Endothelial cell (in vitro differentiated cells): ENCODE measurements at places on chromosomes 6 and 20. TPM values are rescaled to one million over a fixed set of nuclear protein-coding genes. Genes with fewer than 3 reads are reported as not detected.

- DNase-seq = no peak
- H3K36me3 ChIP-seq = peaks cover 20% of the 10 kb centered on the region
- H3K27ac ChIP-seq = no peak overlapping the region
- H3K4me3 ChIP-seq = no peak overlapping the region
- no peaks in the 10 kb centered on the region for H3K27me3 ChIP-seq
- no peaks in the 10 kb centered on the region for H3K4me1 ChIP-seq
Observed at GRCh38 chr6:158256746-158257424, 55.4 kb upstream of the TULP4 start.

- H3K4me3 ChIP-seq = no peak overlapping the region
- DNase-seq = no peak
- H3K36me3 ChIP-seq = no peaks in the 10 kb centered on the region
- H3K27ac ChIP-seq = no peak overlapping the region
Observed at GRCh38 chr20:40254023-40254772, 434.8 kb downstream of the MAFB start.

DNA sequence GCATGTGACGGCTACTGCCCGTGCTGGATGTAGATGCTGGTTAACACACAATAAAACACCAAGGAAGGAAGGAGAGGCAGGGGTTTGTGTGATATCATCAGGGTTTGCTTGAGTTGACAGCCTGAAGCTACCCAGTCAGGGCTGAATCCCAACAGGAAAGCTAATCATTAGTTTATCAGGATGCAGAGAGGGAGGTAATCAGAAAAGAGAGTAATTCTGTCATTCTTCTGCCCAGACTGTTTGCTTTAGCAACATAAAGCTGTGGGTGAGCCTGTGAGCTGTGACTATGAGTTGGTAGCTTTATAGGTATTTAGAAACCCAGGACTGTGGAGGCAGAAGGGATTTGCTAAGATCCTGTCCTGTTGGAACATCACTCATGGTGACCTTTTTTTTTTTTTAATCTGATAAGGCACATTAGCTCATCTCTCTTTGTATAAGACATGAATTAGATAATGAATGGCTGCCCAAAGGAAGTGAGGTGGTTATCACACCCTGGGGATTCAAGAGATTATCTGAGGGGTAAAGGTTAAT is 79.3 kb downstream of the CAP2 start:
- H3K4me3 ChIP-seq = no peak overlapping the region
- DNase-seq = no peak
- H3K27me3 ChIP-seq = peaks cover 1% of the 10 kb centered on the region
- no peaks in the 10 kb centered on the region for H3K36me3 ChIP-seq
- no peak overlapping the region for H3K27ac ChIP-seq
- peaks cover 6% of the 10 kb centered on the region for H3K4me1 ChIP-seq

DNA sequence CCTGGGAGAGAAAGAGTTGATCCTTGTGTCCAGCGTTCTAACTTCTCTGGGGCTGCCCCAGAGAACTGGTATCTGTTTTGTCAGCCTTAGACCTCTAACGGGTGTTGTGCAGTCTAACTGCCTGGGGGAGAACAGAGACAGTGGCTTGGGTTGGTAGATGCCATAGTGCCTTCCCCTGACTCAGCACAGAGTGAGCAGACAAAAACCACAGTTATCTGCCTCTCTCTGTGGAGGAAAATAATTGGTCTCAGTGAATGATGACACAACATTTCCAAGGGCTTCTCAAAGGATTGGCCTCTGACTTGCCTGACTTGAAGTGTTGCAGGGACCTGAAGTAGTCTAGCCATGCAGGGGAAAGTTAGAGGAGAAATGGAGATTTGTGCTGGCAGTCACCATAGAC is 226.2 kb upstream of the MAN1A1 start:
- H3K4me3 ChIP-seq = no peak overlapping the region
- no peaks in the 10 kb centered on the region for H3K4me1 ChIP-seq
- no peaks in the 10 kb centered on the region for H3K36me3 ChIP-seq
- DNase-seq = no peak
- no peak overlapping the region for H3K27ac ChIP-seq
- no peaks in the 10 kb centered on the region for H3K27me3 ChIP-seq

DNA sequence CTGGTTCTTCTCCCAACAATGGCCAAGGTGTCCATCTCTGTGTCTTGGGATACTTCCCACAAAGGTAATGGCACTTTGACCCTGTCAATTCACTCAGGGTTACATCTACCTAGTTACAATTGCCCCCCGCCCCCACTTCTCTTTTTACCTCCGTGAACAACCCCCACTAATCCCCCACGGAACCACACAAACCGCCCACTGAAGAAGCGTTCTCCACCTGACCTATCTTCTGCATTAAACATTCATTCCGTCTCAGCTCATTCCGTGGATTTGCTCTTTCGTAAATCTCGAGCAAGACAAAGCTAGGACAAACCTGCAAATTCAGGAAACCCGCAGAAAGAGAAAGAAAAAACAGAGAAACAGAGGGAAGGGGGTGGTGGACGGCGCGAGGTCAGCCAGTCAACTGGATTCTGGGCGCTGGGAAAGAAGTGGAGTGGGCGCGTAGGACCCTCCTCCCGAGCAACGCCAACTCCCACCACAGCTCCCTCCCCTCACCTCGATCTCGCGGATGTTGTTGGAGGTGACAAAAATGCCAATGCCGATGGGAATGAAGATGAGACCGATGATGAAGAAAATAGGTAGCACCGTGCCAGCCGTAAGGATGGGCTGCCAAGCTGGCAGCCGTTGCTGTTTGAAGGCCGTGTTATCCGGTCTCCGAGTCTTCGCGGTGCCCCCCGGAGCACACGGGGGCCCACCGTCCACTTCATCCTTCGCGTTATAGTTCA is 523 bp downstream of the TMEM30A start:
- no peak overlapping the region for H3K4me3 ChIP-seq
- H3K27ac ChIP-seq = no peak overlapping the region
- peaks cover 20% of the 10 kb centered on the region for H3K4me1 ChIP-seq
- peak; percentile 56 for DNase-seq

DNA sequence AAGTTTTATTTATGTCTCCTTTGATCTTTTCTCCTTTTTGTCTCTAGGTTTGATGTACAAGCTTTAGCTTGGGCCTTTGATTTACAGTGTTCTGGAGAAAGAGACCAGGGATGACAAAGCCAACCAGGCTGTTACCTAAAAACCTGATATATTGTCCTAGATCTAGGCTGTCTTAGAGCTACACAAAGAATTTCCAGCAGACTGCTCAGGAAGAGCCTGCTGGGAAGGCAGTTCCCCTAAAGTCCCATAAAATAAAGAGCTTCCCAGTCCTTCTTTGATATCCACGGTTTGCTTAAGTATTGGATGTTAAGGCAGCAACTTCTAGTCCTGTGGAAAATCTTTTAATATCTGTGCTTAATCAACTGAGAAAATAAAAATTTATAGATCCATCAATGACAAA is 70.5 kb downstream of the SHLD1 start:
- peaks cover 3% of the 10 kb centered on the region for H3K4me1 ChIP-seq
- no peaks in the 10 kb centered on the region for H3K36me3 ChIP-seq
- no peak for DNase-seq
- H3K27me3 ChIP-seq = peaks cover 3% of the 10 kb centered on the region

GRCh38 chr6:134619077-134619476 is 301.2 kb upstream of the SGK1 start:
- no peak overlapping the region for H3K27ac ChIP-seq
- DNase-seq = no peak
- H3K27me3 ChIP-seq = peaks cover 4% of the 10 kb centered on the region
- no peaks in the 10 kb centered on the region for H3K36me3 ChIP-seq
- H3K4me1 ChIP-seq = no peaks in the 10 kb centered on the region
- H3K4me3 ChIP-seq = no peak overlapping the region

DNA sequence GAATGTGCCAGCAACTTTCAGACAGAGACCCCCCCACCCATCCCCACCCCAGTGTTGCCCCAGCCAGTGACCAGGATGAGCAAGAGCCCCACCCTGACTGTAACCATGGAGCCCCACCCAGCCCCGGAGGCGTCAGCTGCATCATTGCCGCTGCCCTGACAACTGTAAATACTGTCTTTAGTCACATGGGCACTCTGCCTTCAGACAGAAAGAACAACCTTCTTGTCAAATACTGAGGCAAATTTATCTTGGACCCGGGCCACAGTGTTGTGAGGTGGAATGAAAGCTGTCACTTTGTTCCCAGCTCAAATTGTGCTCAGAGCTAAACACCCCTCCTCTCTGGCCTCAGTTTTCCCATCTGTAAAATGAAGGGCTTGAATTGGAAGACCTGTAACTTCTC is 23.7 kb downstream of the MOCS3 start:
- DNase-seq = no peak
- no peak overlapping the region for H3K4me3 ChIP-seq
- peaks cover 2% of the 10 kb centered on the region for H3K36me3 ChIP-seq
- H3K4me1 ChIP-seq = peaks cover 3% of the 10 kb centered on the region

DNA sequence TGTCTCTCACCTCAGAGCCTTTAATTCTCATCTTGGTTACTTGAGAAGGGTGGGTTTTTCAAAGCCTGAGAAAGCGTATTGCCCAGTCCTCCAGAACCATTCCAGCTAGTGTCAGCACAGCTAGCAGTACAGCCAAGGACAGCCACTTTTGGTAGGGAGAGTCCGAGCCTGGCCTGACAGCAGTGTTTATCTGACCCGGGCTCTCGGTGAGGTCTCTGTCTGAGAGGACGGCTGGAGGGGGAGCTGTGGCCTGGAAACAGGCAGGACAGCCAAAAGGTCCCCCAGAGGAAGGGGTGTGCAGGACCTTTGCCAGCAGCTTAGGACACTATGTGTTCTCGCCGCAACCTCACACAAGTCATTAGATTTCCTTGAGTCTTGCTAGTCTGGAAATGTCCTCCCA is 38.8 kb downstream of the LYRM2 start:
- H3K27ac ChIP-seq = no peak overlapping the region
- no peak overlapping the region for H3K4me3 ChIP-seq
- no peak for DNase-seq
- H3K27me3 ChIP-seq = no peaks in the 10 kb centered on the region

DNA sequence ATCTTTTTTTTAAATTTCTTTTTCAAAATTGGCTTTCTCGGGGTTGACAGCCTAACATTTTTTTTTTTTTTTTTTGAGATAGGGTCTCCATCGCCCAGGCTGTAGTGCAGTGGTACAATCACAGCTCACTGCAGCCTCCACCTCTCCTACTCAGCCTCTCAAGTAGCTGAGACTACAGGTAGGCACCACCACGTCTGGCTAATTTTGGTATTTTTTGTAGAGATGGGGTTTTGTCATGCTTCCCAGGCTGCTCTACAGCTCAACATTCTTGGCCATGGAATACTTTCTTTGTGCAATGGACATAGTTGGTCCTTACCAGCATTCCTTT is 6.4 kb upstream of the CTNNBL1 start:
- no peaks in the 10 kb centered on the region for H3K36me3 ChIP-seq
- no peak overlapping the region for H3K27ac ChIP-seq
- H3K4me1 ChIP-seq = peaks cover under 1% of the 10 kb centered on the region
- no peak overlapping the region for H3K4me3 ChIP-seq
- no peak for DNase-seq
- peaks cover 4% of the 10 kb centered on the region for H3K27me3 ChIP-seq

- H3K27me3 ChIP-seq = peaks cover 4% of the 10 kb centered on the region
- H3K4me3 ChIP-seq = no peak overlapping the region
- H3K27ac ChIP-seq = no peak overlapping the region
- H3K36me3 ChIP-seq = no peaks in the 10 kb centered on the region
Observed at GRCh38 chr20:57523782-57524181, 1.2 kb downstream of the CTCFL start.

DNA sequence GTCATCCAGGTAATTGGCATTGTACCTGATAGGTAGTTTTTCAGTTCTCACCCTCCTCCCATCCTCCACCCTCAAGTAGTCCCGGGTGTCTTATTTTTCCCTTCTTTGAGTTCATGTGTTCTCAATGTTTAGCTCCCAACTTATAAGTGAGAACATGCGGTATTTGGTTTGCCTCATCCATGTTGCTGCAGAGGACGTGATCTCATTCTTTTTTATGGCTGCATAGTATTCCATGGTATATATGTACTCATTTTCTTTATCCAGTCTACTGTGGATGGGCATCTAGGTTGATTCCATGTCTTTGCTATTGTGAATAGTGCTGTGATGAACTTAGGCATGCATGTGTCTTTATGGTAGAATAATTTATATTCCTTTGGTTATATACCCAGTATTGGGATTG is 45.8 kb downstream of the RPRD1B start:
- H3K27ac ChIP-seq = no peak overlapping the region
- no peak for DNase-seq
- peaks cover 8% of the 10 kb centered on the region for H3K4me1 ChIP-seq
- peak overlapping the region; percentile 44 for H3K4me3 ChIP-seq
- H3K27me3 ChIP-seq = peaks cover 2% of the 10 kb centered on the region

DNA sequence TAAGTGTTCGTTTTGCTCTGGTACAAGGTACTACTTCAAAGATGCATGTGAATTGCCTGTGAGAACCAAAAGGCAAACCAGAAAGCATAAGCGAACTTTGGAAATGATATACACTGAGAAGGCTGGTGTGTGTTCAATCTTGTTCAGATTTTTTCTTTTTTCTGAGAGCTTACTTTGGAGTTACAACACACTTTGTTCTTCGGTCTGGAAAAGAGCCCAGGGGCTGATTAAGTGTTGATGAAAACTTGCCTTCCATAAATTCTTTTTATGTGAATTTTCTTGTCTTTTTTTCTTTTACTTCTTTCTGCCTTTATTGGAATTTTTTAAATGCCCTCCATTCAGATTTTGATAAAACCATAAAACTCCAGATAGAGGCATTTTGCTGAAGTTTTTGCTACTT is 395.1 kb upstream of the SASH1 start:
- no peak for DNase-seq
- H3K27me3 ChIP-seq = peaks cover 6% of the 10 kb centered on the region
- H3K4me1 ChIP-seq = peaks cover 6% of the 10 kb centered on the region

DNA sequence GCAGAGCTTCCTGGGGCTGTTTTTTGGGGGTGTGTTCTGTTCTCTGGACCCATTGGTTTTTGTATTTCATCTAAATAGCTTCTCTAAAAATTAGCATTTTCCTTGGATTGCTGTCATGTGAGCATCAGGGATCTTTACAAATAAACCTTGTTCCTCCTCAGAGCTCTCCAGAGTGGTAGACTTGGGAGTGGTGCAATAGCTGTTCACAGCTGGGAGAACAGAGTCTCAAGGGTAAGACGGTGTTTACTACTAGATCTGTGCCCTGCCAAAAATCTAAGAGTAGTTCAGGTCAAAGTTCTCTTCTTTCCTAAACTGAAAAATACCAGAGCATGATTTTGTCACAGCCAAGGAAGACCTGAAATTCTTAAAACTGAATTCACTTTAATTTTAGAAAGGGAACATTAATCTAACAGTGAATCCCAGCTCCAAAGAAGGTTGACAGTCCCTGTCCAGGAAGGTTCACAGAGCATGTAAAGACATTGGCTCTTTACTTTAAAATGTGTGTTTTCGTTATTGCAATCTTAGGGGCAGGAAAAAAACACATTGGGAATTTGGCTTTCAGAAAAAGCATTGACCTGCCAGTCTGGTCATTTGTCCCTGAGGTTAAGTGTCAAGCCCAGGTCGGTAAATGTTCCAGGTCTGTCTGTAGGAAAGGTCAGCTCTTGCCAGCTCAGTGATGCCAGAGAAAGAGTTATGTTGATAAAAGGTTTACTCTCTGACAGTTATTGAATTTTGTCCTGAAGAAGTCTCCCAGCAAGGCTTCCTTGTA is 43.3 kb downstream of the VAPB start:
- peaks cover under 1% of the 10 kb centered on the region for H3K27me3 ChIP-seq
- no peak overlapping the region for H3K27ac ChIP-seq
- peaks cover 5% of the 10 kb centered on the region for H3K36me3 ChIP-seq
- H3K4me3 ChIP-seq = no peak overlapping the region
- no peak for DNase-seq
- H3K4me1 ChIP-seq = no peaks in the 10 kb centered on the region

- no peak overlapping the region for H3K27ac ChIP-seq
- no peaks in the 10 kb centered on the region for H3K36me3 ChIP-seq
- no peaks in the 10 kb centered on the region for H3K27me3 ChIP-seq
- no peak overlapping the region for H3K4me3 ChIP-seq
Observed at GRCh38 chr6:104312851-104313250, 546.9 kb downstream of the HACE1 start.

The BPI gene
- not detected for total RNA-seq

The RAET1E gene
- 0.28 TPM for total RNA-seq

The CSE1L gene
- 54.7 TPM for total RNA-seq

The PDYN gene
- total RNA-seq = not detected

The OR2H1 gene
- total RNA-seq = not detected

The WFDC5 gene
- not detected for total RNA-seq
